ENCODE measurements at places on chromosomes 7 and 10. TPM values are rescaled to one million over a fixed set of nuclear protein-coding genes. Genes with fewer than 3 reads are reported as not detected.

DNA sequence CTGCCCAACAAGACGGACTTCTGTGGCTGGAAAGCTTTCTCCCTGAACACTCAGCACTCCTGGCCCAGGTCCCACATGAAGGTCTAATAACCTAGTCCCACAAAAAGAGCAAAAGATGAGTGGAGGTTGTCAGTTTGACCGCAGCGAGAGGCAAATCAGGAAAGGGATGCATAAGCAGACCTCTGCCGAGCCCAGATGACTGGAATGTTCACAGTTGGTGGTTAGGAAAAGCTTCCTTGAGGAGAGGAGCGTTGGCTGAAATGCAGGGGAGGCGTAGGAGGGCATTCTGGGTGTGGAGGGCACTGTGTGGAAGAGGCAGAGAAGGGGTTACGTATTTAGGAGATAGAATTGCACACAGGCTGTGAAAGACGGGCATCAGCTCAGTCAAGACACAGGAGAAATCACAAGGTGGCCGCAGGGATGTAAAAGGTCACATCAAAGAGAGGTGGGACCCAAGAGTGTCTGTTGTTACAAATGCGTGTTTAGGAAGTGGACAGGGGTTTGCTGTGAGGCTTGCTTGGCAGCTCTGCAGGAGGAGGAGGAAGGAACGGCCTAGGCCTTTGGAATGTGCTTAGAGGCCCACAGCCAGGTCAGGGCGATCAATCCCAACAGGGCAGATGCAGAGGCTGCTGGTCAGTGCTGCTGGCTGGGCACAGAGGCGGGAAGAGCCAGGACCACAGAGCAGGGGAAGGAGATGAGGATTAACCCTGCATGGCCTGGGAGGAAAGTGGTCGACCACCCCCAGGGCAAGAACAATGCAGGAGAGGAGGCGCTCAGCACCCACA is 133.5 kb downstream of the VIPR2 start:
- H3K36me3 ChIP-seq = no peaks in the 10 kb centered on the region
- H3K27me3 ChIP-seq = no peaks in the 10 kb centered on the region
- H3K27ac ChIP-seq = no peak overlapping the region
- no peak for DNase-seq

The OTUD1 gene
- total RNA-seq = 31.4 TPM

DNA sequence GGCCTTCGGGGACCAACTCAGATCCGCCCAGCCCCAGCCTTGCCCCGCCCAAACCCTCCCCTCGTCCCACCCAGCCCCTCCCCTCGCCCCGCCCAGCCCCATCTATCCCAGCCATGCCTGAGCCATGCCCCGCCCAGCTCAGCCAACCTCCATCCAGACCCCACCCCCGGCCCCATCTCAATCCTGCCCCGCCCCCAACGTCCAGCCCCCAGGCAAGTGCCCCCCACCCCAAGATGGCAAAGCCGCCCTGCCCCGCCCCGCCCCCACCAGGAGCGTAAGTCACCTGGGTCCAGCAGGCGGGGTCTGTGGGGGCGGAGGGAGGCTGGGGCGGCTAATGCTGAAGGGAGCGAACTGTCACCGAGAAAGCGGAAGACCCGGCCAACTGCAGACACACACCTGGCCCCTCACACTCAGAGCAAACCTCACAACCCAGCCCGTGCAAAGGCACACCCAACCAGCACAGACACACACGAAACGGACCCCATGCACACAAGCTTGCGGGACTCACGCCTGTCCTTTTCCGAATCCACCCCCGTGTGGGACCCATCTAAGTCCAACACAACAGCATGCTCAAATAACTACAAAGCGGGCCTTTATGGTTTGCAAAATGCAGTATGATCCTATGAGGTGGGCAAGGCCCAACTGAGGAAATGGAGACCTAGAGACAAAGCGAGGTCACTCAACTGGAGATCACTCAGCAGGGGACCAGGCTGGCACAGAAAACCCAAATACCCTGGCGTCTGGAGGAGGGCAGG is 11.5 kb upstream of the OGA start:
- peak overlapping the region; percentile 49 for H3K27ac ChIP-seq
- no peaks in the 10 kb centered on the region for H3K36me3 ChIP-seq
- H3K27me3 ChIP-seq = no peaks in the 10 kb centered on the region
- peak; percentile 66 for DNase-seq
- H3K4me3 ChIP-seq = peak overlapping the region; percentile 61

DNA sequence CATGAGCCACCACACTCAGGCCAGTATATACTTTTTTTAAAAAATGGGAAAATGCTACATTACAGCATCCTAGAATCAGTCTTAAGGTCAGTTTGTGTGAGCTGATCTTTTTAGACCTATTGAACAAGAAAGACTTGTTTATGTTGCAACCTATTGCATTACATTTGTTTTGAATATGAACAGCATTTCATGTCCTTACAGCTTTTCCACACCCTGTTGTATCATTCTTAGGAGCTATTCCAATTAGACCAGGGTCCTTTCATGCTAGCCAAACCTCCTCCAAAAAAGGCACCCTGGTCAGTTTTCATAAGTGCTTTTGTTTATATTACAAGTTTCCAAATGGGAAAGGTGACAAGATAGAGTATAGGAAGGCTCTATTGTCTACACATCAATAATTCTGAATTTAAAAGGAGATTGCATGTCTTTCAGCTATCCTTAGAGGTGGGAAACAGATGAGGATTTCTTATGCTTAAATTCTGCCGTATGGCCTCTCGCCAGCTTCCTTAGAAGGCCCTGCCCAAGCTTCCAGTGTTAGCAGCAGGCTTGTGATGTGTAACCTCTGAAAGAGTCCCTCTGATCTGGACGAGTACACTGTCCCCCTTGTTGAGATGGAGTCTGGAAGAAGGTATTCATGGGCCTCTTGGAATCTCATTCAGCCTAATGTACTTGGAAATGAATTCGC is 171.9 kb downstream of the OTUD1 start:
- no peaks in the 10 kb centered on the region for H3K36me3 ChIP-seq
- no peak overlapping the region for H3K27ac ChIP-seq
- H3K4me1 ChIP-seq = no peaks in the 10 kb centered on the region
- H3K27me3 ChIP-seq = no peaks in the 10 kb centered on the region

The CCDC201 gene
- total RNA-seq = not detected

DNA sequence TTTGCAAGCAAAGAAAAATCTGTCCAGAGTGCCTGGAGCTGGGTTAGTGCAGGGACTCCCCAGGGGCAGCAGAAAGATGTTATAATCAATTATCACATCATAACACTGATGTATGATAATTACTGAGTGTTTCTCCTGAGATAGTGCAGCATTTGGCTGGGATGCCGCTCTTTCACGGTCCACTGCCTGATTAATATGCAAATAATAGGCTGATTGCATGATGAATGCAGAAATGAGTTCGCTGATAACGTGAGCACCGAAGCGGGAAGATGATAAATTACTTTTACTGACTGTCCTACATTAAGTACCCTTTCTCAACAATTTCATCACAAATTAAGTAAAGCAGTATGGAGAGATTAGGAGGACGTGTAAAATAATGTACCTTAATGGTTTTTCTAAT is 71.4 kb upstream of the SH2B2 start:
- H3K36me3 ChIP-seq = peaks cover 40% of the 10 kb centered on the region
- no peak overlapping the region for H3K27ac ChIP-seq
- H3K27me3 ChIP-seq = no peaks in the 10 kb centered on the region
- H3K4me1 ChIP-seq = no peaks in the 10 kb centered on the region
- no peak overlapping the region for H3K4me3 ChIP-seq
- no peak for DNase-seq

- H3K27ac ChIP-seq = no peak overlapping the region
- no peaks in the 10 kb centered on the region for H3K4me1 ChIP-seq
- H3K27me3 ChIP-seq = no peaks in the 10 kb centered on the region
- no peaks in the 10 kb centered on the region for H3K36me3 ChIP-seq
- H3K4me3 ChIP-seq = no peak overlapping the region
Measured at GRCh38 chr10:67506083-67506756, 189.8 kb downstream of the CTNNA3 start.

DNA sequence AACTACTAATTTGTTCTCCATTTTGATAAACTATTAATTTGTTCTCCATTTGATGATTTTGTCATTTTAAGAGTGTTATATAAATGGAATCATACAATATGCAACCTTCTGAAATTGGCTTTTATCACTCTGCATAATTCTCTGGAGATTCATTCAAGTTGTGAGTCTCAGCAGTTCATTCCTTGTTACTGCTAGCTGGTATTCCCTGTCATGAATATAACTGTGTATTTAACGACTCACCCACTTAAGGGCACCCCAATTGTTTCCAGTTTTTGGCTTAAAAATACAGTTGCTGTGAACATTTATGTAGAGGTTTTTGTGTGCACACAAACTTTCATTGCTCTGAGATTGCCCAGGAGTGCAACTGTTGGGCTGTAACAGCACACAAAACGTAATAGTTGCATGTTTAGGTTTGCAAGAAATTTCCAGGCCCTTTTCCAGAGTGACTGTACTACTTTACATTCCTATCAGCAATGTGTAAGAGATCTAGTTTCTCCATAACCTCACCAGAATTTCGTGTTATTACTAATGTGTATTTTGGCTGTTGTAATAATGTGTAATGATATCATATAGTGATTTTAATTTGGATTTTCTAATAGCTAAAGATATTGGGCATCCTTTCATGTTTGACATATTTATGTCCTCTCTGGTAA is 153.2 kb upstream of the ADCY1 start:
- H3K36me3 ChIP-seq = no peaks in the 10 kb centered on the region
- H3K4me1 ChIP-seq = no peaks in the 10 kb centered on the region
- no peak for DNase-seq
- no peak overlapping the region for H3K4me3 ChIP-seq
- H3K27me3 ChIP-seq = no peaks in the 10 kb centered on the region

GRCh38 chr10:128115356-128115755 is 10.9 kb downstream of the MKI67 start:
- H3K36me3 ChIP-seq = no peaks in the 10 kb centered on the region
- no peaks in the 10 kb centered on the region for H3K4me1 ChIP-seq
- H3K27ac ChIP-seq = no peak overlapping the region
- no peaks in the 10 kb centered on the region for H3K27me3 ChIP-seq
- no peak overlapping the region for H3K4me3 ChIP-seq
- no peak for DNase-seq

DNA sequence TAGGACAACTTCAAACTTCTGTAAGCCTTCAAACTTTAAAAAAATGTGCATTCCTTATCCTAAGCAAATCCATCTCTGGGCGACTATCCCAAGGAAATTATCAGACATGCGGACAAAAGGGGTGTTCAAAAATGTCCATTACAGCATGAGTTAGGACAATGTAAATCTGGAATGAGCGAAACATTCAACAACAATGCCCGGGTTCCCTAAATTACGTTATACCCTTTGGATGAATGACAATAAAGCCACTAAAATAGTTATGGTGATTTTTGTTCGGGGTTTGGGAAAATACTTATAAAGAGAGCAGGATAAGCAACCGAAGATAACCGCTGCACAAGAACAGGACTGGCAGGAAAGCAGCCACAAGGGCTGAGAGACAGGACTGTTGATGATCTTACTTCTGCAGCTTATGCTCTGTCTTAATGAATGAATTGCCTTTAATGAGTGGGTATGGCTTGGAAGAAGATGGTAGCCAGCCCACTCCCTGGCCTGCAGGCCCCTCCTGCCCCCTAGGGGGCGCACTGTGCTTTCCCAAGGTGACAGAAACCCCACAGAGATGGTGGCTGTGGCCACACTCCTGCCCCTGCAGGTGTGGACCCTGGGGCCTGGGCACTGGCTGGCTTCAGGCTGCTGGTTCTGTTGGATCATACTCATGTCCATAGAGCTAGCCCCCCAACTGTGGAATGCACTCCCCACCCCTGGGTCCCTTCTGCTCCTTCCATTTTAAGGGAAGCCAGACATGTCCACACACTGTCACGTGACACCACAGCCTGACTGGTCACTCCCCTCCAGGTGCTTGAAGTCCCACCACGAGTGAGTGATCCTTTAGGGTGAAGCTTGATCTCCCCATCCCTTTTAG is 45.0 kb downstream of the ZCCHC24 start:
- DNase-seq = peak; percentile 69
- no peaks in the 10 kb centered on the region for H3K27me3 ChIP-seq
- no peaks in the 10 kb centered on the region for H3K36me3 ChIP-seq
- H3K27ac ChIP-seq = peak overlapping the region; percentile 85

GRCh38 chr10:44415121-44415520 is 30.2 kb upstream of the CXCL12 start:
- no peak for DNase-seq
- no peaks in the 10 kb centered on the region for H3K4me1 ChIP-seq
- H3K27ac ChIP-seq = no peak overlapping the region

DNA sequence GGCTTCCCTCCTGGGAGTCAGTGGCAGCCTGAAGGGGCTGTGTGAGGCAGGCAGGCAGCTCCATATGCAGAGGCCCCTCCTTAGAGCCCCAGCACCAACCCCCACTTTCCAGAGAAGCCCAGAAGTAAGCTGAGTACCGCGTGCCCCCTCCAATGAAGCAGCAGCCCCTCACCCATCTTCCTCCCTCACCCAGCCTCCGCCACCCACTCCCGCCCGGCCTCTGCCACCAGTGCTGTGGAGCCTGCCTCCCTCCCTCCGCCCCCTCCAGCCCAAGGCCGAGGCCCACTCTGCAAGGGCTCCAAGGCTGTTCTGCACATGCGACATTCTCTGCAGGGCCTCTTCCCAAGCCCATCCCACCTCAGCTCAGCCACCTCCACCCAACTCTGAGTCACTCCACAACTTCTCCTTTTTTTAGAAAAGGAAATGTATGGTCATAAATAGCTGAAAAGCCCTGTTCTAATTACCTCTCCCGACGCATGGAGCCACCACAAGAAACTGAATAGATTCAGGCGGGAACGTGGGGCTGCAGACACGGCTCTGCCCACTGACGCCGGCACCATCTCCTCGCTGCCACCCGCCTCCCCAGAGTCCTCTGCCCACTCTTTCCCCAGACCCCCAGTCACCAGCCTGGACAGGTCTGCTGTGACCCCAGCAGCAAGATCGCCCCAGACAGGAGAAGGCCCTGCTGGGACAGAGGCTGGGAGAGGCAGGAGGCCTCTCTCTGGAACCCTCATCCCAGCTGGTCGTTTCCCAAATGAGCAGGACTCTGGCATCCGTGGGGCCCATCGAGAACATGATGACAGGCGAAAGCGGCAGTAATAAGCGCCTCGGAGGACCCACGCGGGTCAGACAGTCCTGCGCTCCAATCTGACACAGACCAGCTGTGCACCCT is 213.9 kb downstream of the MAD1L1 start:
- H3K4me1 ChIP-seq = peaks cover 20% of the 10 kb centered on the region
- peaks cover 4% of the 10 kb centered on the region for H3K36me3 ChIP-seq
- peak overlapping the region; percentile 16 for H3K4me3 ChIP-seq
- peak; percentile 72 for DNase-seq
- H3K27ac ChIP-seq = peak overlapping the region; percentile 79
- no peaks in the 10 kb centered on the region for H3K27me3 ChIP-seq

The ZC3HAV1 gene
- total RNA-seq = 43.6 TPM

DNA sequence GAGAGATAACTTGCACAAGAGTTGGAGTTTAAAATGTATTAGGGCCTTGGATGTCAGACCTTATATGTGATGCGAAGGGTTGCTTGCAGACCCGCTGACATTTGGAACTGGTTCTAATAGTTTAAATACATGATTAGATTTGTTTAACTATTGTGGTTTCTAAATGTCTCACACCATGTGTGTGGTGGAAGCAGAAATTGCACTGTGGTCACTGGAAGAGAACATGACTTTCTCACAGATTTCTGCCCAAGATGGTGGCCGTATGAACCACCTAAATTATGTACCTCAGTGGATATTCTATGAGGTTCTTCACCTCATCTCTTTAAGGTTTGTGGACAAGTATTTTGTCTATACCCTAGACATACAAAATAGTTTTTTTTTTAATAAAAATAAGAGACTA is 8.2 kb upstream of the C1QL3 start:
- H3K27me3 ChIP-seq = no peaks in the 10 kb centered on the region
- H3K4me3 ChIP-seq = no peak overlapping the region
- no peaks in the 10 kb centered on the region for H3K4me1 ChIP-seq
- no peak overlapping the region for H3K27ac ChIP-seq
- no peak for DNase-seq

GRCh38 chr10:51340845-51341610 is 266.7 kb downstream of the PRKG1 start:
- H3K36me3 ChIP-seq = no peaks in the 10 kb centered on the region
- no peak for DNase-seq
- no peaks in the 10 kb centered on the region for H3K27me3 ChIP-seq
- H3K4me1 ChIP-seq = no peaks in the 10 kb centered on the region

The PLAC9 gene
- total RNA-seq = 38.0 TPM
